ENCODE measurements at places on chromosomes 13 and 19.

DNA sequence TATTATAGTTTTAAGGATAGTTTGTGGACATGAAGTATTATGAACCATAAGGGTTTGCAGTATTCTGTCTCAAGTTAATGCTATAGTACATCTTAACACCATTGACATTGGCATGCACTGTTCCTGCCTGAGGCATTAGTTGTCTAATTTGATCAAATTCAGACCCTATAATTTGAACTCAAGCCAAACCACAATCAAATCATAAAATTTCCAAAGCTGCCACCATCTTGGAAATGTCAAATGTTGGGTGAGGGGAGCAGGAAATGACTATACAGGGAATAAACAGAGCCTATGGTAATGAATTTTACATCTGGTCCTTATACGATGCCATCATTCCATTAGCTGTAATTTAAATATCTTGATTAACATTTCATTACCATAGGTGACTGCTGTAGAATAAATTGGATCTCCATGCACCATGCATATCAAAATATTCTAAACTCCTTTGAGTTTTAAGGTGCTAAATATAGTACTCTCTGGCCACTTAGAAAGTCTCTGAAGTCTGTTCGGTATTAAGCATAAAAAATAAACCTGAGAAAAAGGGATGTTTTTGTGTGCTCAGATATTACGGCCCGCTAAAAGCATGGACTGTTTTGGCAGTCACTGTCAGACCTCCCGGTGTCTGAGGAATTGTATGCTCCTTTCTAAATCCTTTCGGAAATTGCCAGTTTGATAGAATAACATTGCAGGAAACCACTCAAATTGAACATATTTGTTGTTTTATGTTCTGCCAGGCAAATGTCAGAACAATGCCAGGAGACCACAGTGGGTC is 257.7 kb downstream of the SPRY2 start:
- no peak for DNase-seq

- no peak for DNase-seq
Measured at GRCh38 chr13:101415358-101416174, 742 bp downstream of the NALCN start.

DNA sequence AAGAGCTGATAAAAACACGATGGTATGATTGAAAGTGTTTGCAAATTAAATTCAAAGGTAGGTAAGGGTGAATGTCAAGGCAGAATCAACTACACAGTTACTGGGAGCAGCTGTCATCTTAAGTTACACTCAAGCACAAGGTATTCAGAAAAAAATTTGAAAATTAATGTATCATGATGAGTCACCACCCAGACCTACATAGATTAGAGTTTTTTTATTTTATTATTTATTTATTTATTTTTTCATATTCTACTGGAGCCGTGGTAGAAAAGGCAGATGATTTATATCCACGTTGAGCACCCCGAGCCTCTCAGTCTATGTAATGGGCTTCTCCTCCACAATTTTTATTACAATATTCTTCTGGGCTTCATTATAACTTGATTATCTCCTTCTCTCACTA is 728.9 kb upstream of the ARGLU1 start:
- no peak for DNase-seq

DNA sequence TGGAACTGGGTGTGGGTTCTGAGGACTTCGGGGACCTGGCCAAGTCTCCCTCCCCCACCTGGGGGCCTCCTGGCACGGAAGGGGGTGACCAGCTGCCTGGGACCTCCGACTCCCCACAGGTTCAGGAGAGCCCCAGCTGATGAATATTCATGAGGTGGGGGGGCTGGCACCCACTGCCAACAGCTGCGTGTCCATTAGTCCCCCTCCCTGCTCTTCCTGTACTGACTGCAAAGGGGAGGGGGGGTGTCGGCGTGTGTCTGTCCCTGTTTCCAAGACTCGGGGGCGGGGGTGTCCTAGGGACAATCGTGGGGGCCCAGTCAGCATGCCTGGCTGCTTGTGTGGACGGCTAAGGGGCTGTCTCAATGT is 10.6 kb upstream of the NFIX start:
- no peak for DNase-seq

GRCh38 chr19:44904426-44904994 is 1.1 kb upstream of the APOE start:
- peak; percentile 34 for DNase-seq

- DNase-seq = no peak
Measured at GRCh38 chr19:3034656-3035541, 5.8 kb upstream of the TLE2 start.

- no peak for DNase-seq
Measured at GRCh38 chr13:71798707-71799106, 68.3 kb downstream of the DACH1 start.

DNA sequence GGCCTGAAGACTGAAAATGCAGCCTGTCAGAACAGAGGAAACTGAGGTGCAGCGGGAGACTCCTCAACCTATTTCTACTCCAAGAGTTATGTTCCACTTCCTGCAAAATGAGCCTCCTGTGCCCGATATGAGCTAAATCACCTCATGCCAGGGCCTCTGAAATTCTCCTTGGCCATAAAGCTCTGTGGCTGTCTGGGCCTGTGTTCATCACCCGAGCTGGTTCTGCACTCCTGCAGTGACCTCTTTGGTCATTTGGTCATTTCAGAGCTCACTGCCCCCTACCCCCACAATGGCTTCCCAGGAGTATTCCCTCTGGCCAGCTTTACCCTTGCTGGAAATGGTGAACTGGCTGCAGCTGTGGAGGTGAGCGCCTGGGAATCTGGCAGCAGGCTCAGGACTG is 51.7 kb upstream of the SERPINE3 start:
- DNase-seq = no peak

- no peak for DNase-seq
Measured at GRCh38 chr13:92547266-92547665, 679.3 kb upstream of the GPC6 start.

DNA sequence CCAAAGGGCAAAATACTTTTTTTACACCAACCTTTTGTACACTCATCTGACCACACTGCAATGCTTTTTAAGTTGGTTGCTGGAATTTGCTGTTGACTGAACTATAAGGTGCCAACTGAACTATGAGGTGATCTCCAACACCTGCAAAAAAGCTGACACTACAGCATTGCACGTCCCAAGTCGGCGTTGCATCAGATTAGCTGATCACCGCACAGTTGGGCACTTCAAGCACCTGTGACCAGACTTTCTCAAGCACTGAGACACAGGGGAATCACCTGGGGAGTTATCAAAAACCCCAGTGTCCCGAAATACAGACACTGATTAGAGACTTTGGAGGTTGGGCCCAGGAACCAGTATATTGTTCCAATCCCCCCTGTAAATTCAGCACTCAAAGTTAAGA is 1.1 kb downstream of the NLRP11 start:
- DNase-seq = no peak

- no peak for DNase-seq
Measured at GRCh38 chr13:101433895-101434294, 17.6 kb upstream of the NALCN start.

GRCh38 chr13:89322466-89322865 is 1651.3 kb downstream of the SLITRK5 start:
- DNase-seq = no peak

GRCh38 chr13:92177966-92178365 is 779.5 kb downstream of the GPC5 start:
- no peak for DNase-seq

- no peak for DNase-seq
Measured at GRCh38 chr19:2451741-2452140, 5.0 kb downstream of the LMNB2 start.

GRCh38 chr13:34128661-34129060 is 310.7 kb downstream of the RFC3 start:
- no peak for DNase-seq

GRCh38 chr19:41895745-41896580 is 13.0 kb downstream of the ARHGEF1 start:
- no peak for DNase-seq

DNA sequence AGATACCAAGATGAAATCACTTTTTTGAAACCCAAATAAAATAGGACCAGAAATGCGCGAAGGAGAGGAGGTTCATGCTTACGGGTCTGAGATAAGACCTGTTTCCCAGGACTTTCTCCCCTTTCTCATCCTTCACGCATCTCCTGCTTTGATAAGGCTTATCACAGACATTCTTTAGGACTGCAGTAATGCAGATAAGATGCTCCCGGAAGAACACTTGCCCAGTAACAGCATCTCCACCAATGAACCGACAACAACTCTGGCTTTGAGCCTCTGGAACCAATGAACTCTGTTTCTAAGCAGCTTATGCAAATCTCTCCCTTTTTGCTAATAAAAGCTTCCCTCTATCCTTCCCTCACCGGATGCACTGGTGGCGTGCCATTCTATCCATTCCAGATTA is 783.4 kb upstream of the ARGLU1 start:
- no peak for DNase-seq

DNA sequence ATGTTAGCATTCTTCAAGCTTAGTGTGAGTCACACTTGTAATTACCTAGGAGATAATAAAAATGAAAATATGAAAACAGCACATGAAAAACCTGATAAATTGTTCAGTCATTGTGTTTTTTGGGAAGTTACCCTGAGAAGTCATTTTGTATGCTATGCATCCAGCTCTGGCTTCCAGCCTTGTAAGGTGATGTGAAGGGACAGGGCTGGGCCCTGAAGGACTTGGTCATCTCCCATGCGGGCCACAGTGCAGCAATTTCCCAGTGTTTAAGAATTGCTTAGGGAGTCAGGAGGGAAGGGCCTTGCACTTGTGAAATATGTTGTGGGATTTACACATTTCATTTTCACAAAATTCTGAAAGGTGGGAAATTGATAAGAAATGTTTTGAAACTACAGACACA is 41.3 kb downstream of the ARHGEF7 start:
- DNase-seq = no peak

DNA sequence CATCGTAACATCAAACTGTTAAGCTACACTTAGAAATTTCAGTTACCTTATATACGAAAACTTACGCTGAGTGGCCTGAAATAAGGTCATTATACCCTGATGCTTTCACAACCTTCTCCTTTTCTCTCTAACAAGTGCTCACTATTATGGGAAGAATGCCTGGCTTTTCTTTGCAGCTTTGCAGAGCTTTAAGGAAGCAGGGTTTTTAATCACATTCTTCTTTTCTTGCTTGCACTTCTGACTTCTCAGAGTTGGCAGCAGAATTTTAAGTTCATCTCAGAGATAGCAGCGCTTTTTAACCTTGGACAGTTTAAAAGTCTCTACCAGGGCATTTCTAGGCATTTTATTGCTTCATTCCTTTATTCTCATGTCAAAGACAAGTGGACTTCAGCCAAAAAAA is 285.1 kb downstream of the SPRY2 start:
- no peak for DNase-seq
